Fibroblast of the aortic adventitia (primary cell): ENCODE measurements at places on chromosomes 3 and 15. TPM values are rescaled to one million over a fixed set of nuclear protein-coding genes. Genes with fewer than 3 reads are reported as not detected.

Gene NR1D2
- total RNA-seq = 53.0 and 77.3 TPM in 2 replicates

Gene CIB2
- 2.3 and 4.3 TPM in 2 replicates for total RNA-seq

Gene KLHL40
- total RNA-seq = not detected in 2 replicates

Gene P2RY14
- total RNA-seq = 0.41 TPM in 1 of 2 replicates, not detected in the other

Gene SPINT1
- not detected in 2 replicates for total RNA-seq

Gene RBP2
- total RNA-seq = not detected in 2 replicates

Gene FBXL22
- 0.54 and 0.65 TPM in 2 replicates for total RNA-seq

Gene KBTBD13
- total RNA-seq = not detected in 2 replicates

Gene MAGEF1
- 16.8 and 20.1 TPM in 2 replicates for total RNA-seq

Gene C3orf49
- total RNA-seq = not detected in 2 replicates

Gene WDR5B
- 4.8 and 8.0 TPM in 2 replicates for total RNA-seq

Gene AADACL2
- total RNA-seq = 0.90 TPM in 1 of 2 replicates, not detected in the other

Gene ALDH1A2
- 0.08 and 2.1 TPM in 2 replicates for total RNA-seq

Gene IGSF10
- 8.0 and 47.6 TPM in 2 replicates for total RNA-seq

Gene INKA1
- 4.4 and 9.5 TPM in 2 replicates for total RNA-seq

Gene ASB14
- total RNA-seq = under 0.01 TPM in 1 of 2 replicates, not detected in the other

Gene SLC12A8
- total RNA-seq = 13.4 and 15.5 TPM in 2 replicates

Gene LRTM1
- not detected in 2 replicates for total RNA-seq

Gene CHST2
- 5.0 and 14.4 TPM in 2 replicates for total RNA-seq

Gene RASA2
- 25.6 and 28.9 TPM in 2 replicates for total RNA-seq

Gene NBEAL2
- total RNA-seq = 4.4 and 6.4 TPM in 2 replicates

Gene SYNPR
- total RNA-seq = not detected in 2 replicates

Gene SLMAP
- total RNA-seq = 44.1 and 78.4 TPM in 2 replicates

Gene NME9
- total RNA-seq = 0.18 TPM in 1 of 2 replicates, not detected in the other

Gene CORO2B
- 8.1 and 23.3 TPM in 2 replicates for total RNA-seq

Gene ZNF662
- total RNA-seq = 0.74 and 2.6 TPM in 2 replicates

Gene EIF3J
- 36.7 and 62.9 TPM in 2 replicates for total RNA-seq

Gene CSPG5
- 0.09 TPM in 1 of 2 replicates, not detected in the other for total RNA-seq

Gene CCR8
- not detected in 2 replicates for total RNA-seq

Gene TMEM212
- not detected in 2 replicates for total RNA-seq

Gene GATA2
- total RNA-seq = 5.5 and 9.3 TPM in 2 replicates

Gene PSTPIP1
- total RNA-seq = 0.18 TPM in 1 of 2 replicates, not detected in the other

Gene CALML4
- 2.6 and 2.7 TPM in 2 replicates for total RNA-seq

Gene ZNF774
- 1.4 and 2.3 TPM in 2 replicates for total RNA-seq

Gene GNAT1
- not detected in 2 replicates for total RNA-seq

Gene SLITRK3
- total RNA-seq = not detected in 2 replicates

Gene PTPRG
- 27.6 and 52.0 TPM in 2 replicates for total RNA-seq

Gene GAP43
- 3.4 and 16.4 TPM in 2 replicates for total RNA-seq

Gene MAN2C1
- total RNA-seq = 92.6 and 113 TPM in 2 replicates

Gene ARRDC4
- 6.2 and 18.3 TPM in 2 replicates for total RNA-seq

Gene PPM1M
- 27.4 and 42.4 TPM in 2 replicates for total RNA-seq

Gene NANOGP8
- total RNA-seq = 0.81 TPM in 1 of 2 replicates, not detected in the other

Gene SPTSSB
- 0.45 TPM in 1 of 2 replicates, not detected in the other for total RNA-seq

Gene EXD1
- total RNA-seq = not detected in 2 replicates

Gene FRMD5
- 9.9 and 16.3 TPM in 2 replicates for total RNA-seq
